Large intestine (tissue), 12 donors: ENCODE measurements at places on chromosomes 2 and 18. TPM values are rescaled to one million over a fixed set of nuclear protein-coding genes. Genes with fewer than 3 reads are reported as not detected.

GRCh38 chr2:224838335-224838734 lies 122.2 kb upstream of the CCDC195 start:
- no peak for DNase-seq

DNA sequence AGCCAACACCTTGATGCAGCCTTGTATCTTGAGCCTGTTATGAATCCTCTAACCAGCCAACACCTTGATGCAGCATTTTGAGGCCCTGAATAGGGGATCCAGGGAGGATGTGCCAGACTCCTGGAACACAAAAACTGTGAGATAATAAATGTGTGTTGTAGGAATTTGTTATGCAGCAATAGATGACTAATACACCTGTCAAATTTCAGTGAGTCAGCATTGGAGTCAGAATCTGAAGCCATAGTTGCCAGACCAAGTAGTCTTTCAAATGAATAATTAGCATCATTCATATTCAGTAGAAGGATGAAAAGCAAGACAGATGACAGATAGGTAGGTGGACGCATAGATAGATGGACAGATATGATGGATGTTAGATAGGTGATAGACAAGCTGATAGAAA lies 942.5 kb upstream of the SLC39A10 start:
- no peak for DNase-seq

The GAREM2 gene
- 2.4 TPM for polyA plus RNA-seq

The WDFY1 gene
- polyA plus RNA-seq, result 56.7 TPM

GRCh38 chr2:8803658-8804379 lies 33.6 kb downstream of the KIDINS220 start:
- no peak for DNase-seq

DNA sequence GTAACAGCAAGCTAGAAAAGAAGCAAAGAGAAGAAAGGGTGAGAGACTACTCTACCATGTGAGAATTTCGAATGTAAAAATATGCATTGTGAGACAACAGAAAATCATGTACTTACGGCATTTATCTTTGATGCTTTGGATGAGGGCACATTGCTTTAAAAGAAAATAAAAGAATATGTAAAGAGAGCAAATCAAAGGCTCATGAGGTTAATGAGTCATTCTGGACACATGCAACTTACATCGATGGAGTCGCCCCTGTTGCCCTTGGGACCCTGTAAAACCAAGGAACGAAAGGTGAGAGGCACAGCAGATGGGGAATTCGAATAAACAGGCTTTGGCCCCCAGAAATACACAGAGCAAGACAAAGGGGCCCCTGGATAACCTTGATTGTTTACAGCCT lies 69.0 kb downstream of the COL6A3 start:
- no peak for DNase-seq

- DNase-seq, result no peak
These were observed 457.0 kb upstream of the MYT1L start for GRCh38 chr2:2788076-2788475.

DNA sequence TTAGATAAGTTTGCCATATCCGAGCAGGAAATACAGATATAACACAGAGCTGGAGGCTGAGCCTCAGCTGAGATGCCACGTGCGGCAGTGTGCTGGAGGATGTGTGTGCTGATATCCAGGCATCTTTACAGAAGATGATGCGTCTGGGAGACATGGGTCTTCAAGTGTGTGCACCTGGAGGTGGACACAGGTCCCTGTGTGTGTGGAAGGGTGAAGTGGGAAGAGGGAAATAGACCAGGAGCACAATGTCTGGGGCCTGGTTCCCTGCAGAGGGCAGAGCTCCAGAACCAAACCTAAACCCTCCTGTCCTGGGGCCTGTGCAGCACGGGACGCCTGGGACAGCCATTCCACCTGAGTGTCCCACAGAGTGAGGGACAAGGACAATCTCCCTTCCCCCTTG lies 180.3 kb upstream of the RAB12 start:
- DNase-seq, result no peak

- DNase-seq, result no peak
These were observed 6.7 kb downstream of the ZNF521 start for GRCh38 chr18:25345081-25345866.

- DNase-seq, result no peak
These were observed 110.4 kb downstream of the ANKRD44 start for GRCh38 chr2:197200051-197200761.

DNA sequence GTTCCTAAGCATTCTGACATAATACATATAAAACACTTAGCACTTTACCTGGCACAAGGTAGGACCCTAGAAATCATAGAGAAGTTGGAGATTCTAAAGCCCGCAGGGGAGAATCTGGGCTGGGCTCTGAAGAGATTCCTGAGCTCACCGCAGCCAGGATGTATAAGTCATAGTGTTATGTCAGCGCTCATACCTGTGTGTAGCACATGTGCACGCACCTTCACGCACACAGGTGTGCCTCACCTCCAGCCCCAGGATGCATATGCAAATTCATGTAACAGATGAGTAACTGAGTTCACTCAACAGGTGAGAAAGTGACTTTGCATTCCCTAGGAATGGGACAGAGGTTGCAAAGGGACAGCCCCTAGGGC lies 7.9 kb upstream of the SDC1 start:
- no peak for DNase-seq

DNA sequence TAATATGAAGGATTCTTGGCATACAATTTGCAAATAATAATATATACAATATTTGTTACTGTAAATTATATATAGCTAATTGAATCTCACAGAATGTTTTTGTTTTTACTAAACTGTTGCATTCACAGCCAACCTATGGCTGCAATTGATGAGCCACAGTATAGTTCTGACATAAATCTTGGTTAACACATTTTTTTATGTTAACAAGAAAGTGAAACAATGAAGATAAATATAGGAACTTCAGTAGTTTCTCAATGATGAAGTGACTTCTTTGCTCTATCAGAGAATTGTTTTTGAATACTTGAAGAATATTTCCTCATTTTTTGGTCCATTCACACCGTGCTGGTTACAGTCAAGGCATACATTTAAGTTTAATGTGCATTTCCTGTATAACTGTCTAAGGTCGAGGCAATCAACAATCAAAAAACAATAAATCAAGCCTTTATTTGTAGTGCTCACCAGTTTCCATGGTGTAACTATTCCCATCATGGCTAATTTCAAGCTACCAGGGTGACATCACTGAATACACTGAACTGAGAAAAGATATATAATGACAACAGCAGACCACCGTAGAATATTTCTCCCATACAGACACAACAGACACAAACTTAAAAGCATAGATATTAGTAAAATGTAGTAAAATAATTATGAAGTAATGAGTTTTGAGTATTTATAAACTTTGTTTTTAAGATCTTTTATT lies 12.9 kb upstream of the ETAA1 start:
- no peak for DNase-seq

The MRPS5 gene
- polyA plus RNA-seq, result 55.8 TPM

DNA sequence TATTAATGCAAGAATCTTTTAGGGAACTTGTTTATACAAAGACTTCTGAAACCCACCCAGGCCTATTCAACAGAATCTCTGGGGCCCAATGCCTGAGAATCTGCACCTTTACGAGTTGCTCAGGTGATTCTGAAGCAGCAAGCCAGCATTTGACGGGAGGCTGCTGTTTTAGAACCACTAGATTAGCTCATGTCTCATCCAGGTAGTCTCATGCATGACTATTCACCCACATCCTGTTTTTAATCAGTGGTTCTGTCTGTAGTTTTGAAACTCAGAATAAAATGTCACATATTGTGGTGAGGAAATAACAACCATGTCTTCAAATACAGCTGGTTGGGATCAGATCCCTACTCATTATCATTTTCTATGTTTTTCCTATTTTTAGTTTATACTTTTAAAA lies 39.5 kb downstream of the CYTIP start:
- no peak for DNase-seq

- DNase-seq, result no peak
These were observed 168.9 kb upstream of the RMP24 start for GRCh38 chr18:35803551-35803950.

- no peak for DNase-seq
These were observed 586.4 kb upstream of the REG3G start for GRCh38 chr2:78439122-78439521.

GRCh38 chr2:99444222-99444621 lies 45.6 kb downstream of the REV1 start:
- no peak for DNase-seq

GRCh38 chr2:29766191-29766590 lies 155.2 kb downstream of the ALK start:
- no peak for DNase-seq

GRCh38 chr18:63267975-63268721 lies 51.4 kb downstream of the BCL2 start:
- DNase-seq, result no peak

The DPP10 gene
- 17.3 TPM for polyA plus RNA-seq

DNA sequence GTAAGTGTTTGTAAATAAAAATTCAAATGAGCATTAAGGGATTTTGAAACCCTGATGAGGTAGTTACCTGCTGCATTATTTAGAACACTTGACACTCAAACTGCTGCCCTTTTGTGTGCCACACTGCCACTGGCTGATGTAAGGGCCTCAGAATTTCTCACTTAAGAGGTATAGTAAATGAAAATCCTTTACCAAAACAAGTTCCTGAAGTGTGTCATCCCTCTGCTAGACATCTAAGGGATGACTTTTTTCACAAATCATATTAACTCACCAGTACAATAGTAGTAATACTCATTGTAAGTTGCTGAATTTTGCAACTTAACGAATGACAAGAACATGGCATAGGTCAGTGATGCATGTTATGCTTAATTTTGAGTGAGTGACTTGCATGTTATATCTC lies 274.9 kb upstream of the UBE2E3 start:
- DNase-seq, result no peak

DNA sequence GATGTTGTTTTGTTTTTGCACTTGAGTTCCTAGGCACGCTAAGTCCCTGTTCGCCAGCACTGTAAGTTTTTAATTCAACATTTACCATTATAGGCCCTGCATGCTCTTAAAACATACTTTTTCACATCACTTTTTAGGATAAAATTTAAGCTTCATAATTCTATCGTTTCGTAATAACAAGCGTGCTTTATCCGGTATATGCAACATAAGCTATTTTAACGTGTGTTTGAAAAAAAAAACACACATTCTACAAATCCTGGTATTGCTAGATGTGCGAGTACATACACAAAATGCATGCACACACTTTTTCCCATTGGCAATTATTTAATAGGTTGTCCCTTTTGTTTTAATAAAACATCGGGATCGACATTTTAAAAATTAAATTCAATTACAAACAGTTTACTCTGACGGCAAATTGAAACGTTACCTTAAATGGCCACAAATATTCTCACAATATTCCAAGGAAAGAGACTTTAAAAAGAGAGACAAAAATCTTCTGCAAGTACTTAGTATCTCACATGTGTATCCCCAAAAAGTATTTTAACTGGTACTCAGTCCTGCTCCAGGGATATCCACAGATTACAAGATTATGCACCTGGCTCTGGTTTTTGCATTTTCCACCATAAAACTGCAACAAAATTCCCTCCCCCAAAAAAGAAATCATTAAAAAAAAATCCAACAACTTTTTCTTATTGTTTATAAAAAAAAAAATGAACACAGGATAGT lies 1.0 kb upstream of the TCF4 start:
- DNase-seq, result no peak

- no peak for DNase-seq
These were observed 87.0 kb upstream of the PROKR1 start for GRCh38 chr2:68556381-68556780.
